NCI-H187 (cell line): ENCODE measurements at places on chromosomes 6 and 20.
A peak's percentile ranks its signal among the peaks of the same experiment; 100 is the strongest.

- DNase-seq: no peak
Observed at GRCh38 chr20:8067082-8067481, 47.5 kb upstream of the TMX4 start.

GRCh38 chr20:57031867-57032355 lies 234.5 kb downstream of the BMP7 start:
- no peak for DNase-seq

GRCh38 chr6:123869334-123869733 lies 65.7 kb downstream of the NKAIN2 start:
- DNase-seq: no peak

GRCh38 chr6:163529605-163530004 lies 115.1 kb downstream of the QKI start:
- DNase-seq: no peak

DNA sequence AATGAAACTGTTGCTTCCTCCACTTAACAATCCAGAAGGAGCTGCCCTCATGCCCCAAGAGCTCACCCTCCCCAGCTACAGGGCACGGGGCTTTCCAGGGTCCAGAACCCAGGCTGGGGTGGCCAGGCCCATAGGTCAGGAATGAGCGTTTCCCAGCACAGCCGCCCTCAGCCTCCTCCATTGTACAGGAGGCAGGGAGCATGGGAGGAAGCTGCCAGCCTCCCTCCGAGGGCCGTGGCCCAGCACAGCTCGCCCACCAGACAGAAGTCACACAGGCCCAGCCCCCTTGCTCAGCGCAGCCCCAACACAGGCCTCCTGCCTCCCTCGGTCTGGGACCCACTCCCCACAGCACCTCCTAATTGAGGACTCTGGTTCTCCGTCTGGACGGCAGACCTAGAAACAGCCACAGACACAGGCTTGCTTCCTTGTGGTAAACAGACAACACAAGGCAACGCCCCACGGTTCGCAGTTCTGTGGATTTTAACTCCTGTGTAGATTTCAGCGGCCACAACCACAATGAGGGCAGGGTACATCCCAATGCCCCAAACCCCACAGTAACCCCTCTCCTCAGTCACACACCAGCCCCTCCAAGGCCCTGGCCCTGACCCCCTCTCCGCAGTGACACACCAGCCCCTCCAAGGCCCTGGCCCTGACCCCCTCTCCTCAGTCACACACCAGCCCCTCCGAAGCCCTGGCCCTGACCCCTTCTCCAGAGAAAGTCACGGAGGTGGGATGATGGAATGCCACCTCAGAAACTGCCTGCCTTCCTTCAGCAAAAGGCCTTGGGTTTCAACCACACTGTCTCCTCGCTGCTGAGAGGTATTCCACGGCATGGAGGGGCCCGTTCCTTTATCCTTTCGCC lies 173.5 kb downstream of the DLL1 start:
- DNase-seq: no peak

DNA sequence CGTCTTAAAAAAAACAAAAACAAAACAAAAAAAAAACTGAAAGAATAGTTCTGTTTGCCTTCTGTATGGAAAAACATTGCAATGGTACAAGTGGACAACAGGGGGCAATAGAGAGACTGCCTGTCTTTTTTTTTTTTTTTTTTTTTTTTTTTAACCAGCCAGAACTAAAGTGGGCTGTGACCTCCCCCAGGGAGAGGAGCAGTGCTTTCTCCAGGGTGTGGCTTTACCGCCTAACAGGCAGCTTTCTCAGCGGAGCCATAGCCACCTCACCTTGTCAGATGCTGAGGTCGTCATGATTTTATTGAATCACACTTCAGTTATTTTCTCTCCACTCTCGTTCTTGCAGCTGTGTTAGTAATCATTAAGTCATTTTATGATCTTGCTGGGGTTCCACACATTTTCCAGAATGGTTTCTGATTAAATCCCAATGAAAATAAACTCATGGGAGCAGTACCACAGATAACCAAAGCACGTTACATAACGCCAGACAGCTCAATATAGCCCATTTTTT lies 78.4 kb downstream of the GMPR start:
- DNase-seq: peak; percentile 38
